ENCODE measurements at places on chromosomes 13 and 19. TPM values are rescaled to one million over a fixed set of nuclear protein-coding genes. Genes with fewer than 3 reads are reported as not detected.

DNA sequence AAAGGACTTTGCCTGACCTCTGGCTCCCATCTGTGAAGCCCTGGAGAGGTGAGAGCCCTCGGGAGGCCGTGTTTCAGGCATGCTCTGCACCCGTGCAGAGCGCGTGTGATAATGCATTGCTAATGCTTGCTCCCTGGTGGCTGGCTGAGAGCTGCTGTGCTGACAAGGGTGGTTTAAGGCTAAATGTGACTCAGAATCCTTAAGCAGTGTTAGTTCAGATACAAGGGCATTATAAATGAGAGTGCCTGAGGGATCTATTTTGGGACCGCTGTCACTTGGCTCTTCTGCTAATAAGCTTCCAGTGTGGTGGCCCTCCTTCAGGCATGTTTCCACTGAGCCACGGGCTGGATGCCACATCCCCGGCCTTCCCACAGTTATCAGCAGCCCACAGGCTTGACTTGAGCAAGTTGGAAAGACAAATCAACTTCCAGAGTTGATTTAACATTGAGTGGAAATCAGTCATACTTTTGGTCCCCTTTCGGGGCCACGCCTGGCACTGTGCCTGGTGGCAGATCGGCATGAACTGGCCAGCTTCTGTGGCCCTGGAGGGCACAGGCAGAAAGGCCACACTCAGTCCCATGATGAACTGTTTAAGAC lies 17.0 kb downstream of the ALOX5AP start:
- no peak overlapping the region for H3K4me3 ChIP-seq
- no peaks in the 10 kb centered on the region for H3K36me3 ChIP-seq
- H3K27ac ChIP-seq, result peak overlapping the region; percentile 32
- no peaks in the 10 kb centered on the region for H3K27me3 ChIP-seq
- H3K4me1 ChIP-seq, result peaks cover 36% of the 10 kb centered on the region

VMAC gene
- 4.5 TPM for total RNA-seq

PTH2 gene
- total RNA-seq, result not detected

GRCh38 chr13:78594456-78594975 lies 8.8 kb downstream of the POU4F1 start:
- H3K27ac ChIP-seq, result no peak overlapping the region
- no peaks in the 10 kb centered on the region for H3K36me3 ChIP-seq
- H3K27me3 ChIP-seq, result peaks cover 62% of the 10 kb centered on the region
- no peak overlapping the region for H3K4me3 ChIP-seq
- DNase-seq, result no peak

GRCh38 chr13:34256236-34256635 lies 438.3 kb downstream of the RFC3 start:
- H3K36me3 ChIP-seq, result no peaks in the 10 kb centered on the region
- H3K27me3 ChIP-seq, result no peaks in the 10 kb centered on the region
- no peak overlapping the region for H3K4me3 ChIP-seq

DNA sequence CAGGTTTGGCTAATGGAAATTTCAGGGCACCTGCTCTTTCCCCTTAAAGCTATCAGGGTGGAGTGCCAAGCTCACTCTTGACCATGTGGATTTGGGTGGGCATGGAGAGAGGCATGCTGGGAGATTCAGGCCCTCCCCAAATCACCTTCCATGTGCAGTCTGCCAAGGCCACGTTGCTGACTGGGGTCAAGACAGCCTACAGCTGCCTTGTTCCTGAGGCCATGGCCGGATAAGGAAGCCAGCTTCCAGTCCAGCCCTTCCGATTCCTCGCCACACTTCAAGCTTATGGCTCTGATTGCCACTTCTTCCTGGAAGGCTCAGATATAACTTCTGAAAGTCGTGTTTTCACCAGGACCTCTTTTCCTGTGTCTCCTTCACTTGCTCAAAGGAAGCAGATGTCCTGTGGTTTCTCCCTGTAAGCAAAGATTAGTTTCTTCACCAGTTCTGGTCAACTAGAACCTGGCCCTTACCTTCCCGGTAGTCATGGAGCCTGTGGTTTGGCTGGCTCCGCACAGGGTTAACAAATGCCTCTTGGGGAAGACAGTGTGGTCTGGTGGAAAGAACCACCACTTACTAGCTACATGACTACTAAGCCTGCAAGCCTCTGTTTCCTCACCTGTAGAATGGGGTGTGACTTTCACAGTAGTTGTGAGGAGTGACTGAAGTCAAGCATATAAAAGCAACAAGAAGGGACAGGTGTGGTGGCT lies 16.1 kb upstream of the TPT1 start:
- no peak for DNase-seq
- no peak overlapping the region for H3K27ac ChIP-seq
- H3K27me3 ChIP-seq, result no peaks in the 10 kb centered on the region
- peaks cover 58% of the 10 kb centered on the region for H3K36me3 ChIP-seq
- no peaks in the 10 kb centered on the region for H3K4me1 ChIP-seq
- H3K4me3 ChIP-seq, result no peak overlapping the region

GRCh38 chr13:98025480-98026025 lies 72.1 kb downstream of the IPO5 start:
- H3K4me3 ChIP-seq, result no peak overlapping the region
- H3K27me3 ChIP-seq, result no peaks in the 10 kb centered on the region
- H3K4me1 ChIP-seq, result peaks cover 4% of the 10 kb centered on the region
- H3K36me3 ChIP-seq, result peaks cover 16% of the 10 kb centered on the region

DNA sequence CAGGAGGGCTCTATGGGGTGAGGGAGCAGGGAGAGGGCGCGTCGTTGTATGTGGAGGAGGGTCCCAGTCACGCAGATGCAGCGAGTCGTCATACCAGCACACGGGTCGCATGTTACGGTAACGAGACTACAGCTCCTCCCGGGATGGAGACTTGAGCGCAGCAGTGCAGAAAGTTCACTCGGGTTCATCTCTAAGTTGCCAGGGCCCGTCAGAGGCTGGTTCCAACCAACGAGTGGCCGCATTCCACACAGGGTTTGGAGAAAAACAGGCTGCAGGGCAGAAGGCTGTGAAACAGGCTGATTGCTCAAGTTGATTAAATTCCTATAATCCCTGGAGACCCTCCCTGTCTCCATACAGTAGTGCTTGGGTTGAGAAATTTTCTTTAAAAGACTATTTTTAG lies 21.9 kb upstream of the TTYH1 start:
- peaks cover 4% of the 10 kb centered on the region for H3K4me1 ChIP-seq
- H3K4me3 ChIP-seq, result no peak overlapping the region
- H3K27ac ChIP-seq, result no peak overlapping the region
- H3K36me3 ChIP-seq, result no peaks in the 10 kb centered on the region

DNA sequence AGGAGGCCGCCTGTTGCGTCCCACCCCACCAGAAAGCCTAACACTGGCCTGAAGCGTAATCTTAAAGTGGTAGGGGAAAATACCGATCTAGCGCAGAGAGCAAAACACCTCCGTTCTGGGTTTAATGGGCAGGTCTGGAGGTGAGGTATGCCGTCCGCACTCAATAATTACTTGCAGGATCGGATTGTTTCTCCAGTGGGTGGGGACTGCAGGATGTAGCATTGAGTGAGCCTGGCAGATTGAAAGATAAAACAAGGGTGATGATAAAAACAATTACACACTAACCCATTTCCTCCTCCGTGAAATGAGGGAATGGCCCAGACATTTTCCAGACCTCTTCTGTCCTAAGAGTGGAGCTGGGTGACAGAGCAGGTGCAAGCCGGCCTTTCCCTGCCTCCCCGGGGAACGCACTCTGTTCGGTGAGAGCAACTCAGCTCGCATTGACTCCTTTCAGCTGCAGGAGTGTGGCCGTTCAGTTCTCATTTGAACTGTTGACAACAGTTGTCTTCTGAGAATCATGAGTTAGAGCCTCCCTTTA lies 110.2 kb upstream of the DOCK9 start:
- peak overlapping the region; percentile 60 for H3K4me3 ChIP-seq
- DNase-seq, result no peak
- peaks cover 28% of the 10 kb centered on the region for H3K27me3 ChIP-seq
- H3K4me1 ChIP-seq, result peaks cover 5% of the 10 kb centered on the region

CGB8 gene
- total RNA-seq, result 0.31 TPM

DNA sequence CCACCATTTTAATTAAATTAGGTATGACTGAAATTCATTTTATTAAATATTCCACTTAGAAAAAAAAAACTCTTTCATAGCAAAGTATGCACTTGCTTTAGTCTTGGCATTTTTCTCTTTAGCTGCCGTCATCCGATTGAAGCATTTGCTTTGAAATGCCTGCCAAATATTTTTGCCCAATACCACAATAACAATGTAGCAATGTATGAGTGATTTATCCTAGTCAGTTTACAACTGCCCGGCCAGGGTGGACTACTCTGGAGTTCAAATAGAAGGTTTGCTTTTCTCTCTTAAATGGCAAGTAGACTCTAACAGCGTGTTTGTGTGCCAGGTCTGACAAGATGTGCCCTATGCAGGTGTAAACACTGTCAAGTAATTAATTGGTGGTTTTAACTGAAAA lies 675.3 kb upstream of the SGCG start:
- no peaks in the 10 kb centered on the region for H3K4me1 ChIP-seq
- no peak overlapping the region for H3K27ac ChIP-seq

GRCh38 chr19:12295191-12295590 lies 508 bp upstream of the ZNF44 start:
- peaks cover 3% of the 10 kb centered on the region for H3K36me3 ChIP-seq
- no peak for DNase-seq
- no peaks in the 10 kb centered on the region for H3K27me3 ChIP-seq
- peaks cover 9% of the 10 kb centered on the region for H3K4me1 ChIP-seq
- H3K27ac ChIP-seq, result peak overlapping the region; percentile 90

DNA sequence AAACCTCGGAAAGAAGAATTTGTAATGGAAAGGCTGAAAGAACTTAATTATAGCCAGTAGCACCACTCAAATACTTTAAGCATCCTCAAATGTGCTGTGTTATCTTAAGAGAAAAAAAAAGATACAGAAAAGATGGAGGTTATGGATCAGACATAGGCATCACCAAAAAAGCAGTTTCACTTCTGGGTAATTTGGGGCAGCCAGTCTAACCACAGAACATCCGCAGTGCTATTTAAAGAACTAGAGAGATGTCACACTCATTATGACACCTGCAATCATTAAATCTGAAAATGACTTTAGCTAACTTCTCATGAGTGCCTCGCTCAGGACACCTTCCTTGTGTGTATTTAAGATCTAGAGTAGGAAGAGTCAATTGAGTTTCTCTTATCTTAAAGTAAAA lies 211.8 kb downstream of the RBM26 start:
- no peak overlapping the region for H3K27ac ChIP-seq
- H3K27me3 ChIP-seq, result no peaks in the 10 kb centered on the region
- H3K4me1 ChIP-seq, result no peaks in the 10 kb centered on the region
- no peaks in the 10 kb centered on the region for H3K36me3 ChIP-seq
- DNase-seq, result no peak
- H3K4me3 ChIP-seq, result no peak overlapping the region

GRCh38 chr13:27595055-27595811 lies 25.1 kb downstream of the LNX2 start:
- DNase-seq, result no peak
- no peaks in the 10 kb centered on the region for H3K36me3 ChIP-seq
- no peaks in the 10 kb centered on the region for H3K27me3 ChIP-seq
- H3K4me3 ChIP-seq, result no peak overlapping the region

LIN7B gene
- 11.6 TPM for total RNA-seq

GRCh38 chr19:10655457-10656312 lies 1.5 kb downstream of the ILF3 start:
- peaks cover 7% of the 10 kb centered on the region for H3K36me3 ChIP-seq
- H3K4me1 ChIP-seq, result peaks cover 24% of the 10 kb centered on the region
- H3K27me3 ChIP-seq, result no peaks in the 10 kb centered on the region
- H3K27ac ChIP-seq, result peak overlapping the region; percentile 80
- DNase-seq, result peak; percentile 39

DNA sequence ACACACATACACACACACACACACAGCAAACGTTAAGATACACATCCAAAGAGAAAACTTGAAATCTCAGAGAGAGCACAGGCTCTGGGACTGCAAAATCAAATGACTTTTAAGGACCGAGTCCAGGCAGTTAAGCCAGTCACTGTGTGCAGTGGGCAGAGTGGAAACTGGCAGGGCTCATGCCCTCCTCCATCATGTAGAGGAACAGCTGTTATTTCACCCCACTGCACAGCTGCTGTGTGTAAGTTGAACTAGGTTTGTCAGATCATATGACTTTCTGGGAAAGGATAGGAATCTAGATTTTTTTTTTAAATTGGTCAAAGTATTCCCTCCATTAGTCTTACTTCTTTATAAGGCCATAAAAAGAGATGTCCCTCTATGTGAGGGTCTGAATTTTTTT lies 1002.1 kb downstream of the UQCRFS1 start:
- no peak overlapping the region for H3K4me3 ChIP-seq
- peak; percentile 77 for DNase-seq
- H3K36me3 ChIP-seq, result no peaks in the 10 kb centered on the region
- peaks cover 26% of the 10 kb centered on the region for H3K4me1 ChIP-seq
- no peak overlapping the region for H3K27ac ChIP-seq
- no peaks in the 10 kb centered on the region for H3K27me3 ChIP-seq

- no peak overlapping the region for H3K27ac ChIP-seq
- peaks cover 3% of the 10 kb centered on the region for H3K36me3 ChIP-seq
- H3K27me3 ChIP-seq, result no peaks in the 10 kb centered on the region
- H3K4me1 ChIP-seq, result peaks cover 72% of the 10 kb centered on the region
These were observed 28.3 kb downstream of the CEBPG start for GRCh38 chr19:33401683-33402420.

ZNF723 gene
- not detected for total RNA-seq

- H3K4me1 ChIP-seq, result peaks cover 17% of the 10 kb centered on the region
- H3K36me3 ChIP-seq, result no peaks in the 10 kb centered on the region
- H3K27me3 ChIP-seq, result no peaks in the 10 kb centered on the region
- DNase-seq, result no peak
These were observed 1.4 kb upstream of the LRG1 start for GRCh38 chr19:4541114-4541805.

SPACA4 gene
- total RNA-seq, result not detected

GRCh38 chr19:28435551-28436271 lies 777.2 kb downstream of the UQCRFS1 start:
- no peak overlapping the region for H3K4me3 ChIP-seq
- no peaks in the 10 kb centered on the region for H3K36me3 ChIP-seq
- H3K27me3 ChIP-seq, result no peaks in the 10 kb centered on the region
- no peak overlapping the region for H3K27ac ChIP-seq
- peak; percentile 41 for DNase-seq

- no peaks in the 10 kb centered on the region for H3K27me3 ChIP-seq
These were observed 415.8 kb upstream of the KLF12 start for GRCh38 chr13:74550039-74550438.

GRCh38 chr13:111962431-111962891 lies 104.5 kb upstream of the SOX1 start:
- H3K27ac ChIP-seq, result no peak overlapping the region
- H3K4me3 ChIP-seq, result no peak overlapping the region
- peaks cover 17% of the 10 kb centered on the region for H3K27me3 ChIP-seq

FAM83E gene
- 0.13 TPM for total RNA-seq

GRCh38 chr19:48696353-48697010 lies 711 bp downstream of the FUT2 start:
- no peaks in the 10 kb centered on the region for H3K36me3 ChIP-seq
- peaks cover 24% of the 10 kb centered on the region for H3K27me3 ChIP-seq

DNA sequence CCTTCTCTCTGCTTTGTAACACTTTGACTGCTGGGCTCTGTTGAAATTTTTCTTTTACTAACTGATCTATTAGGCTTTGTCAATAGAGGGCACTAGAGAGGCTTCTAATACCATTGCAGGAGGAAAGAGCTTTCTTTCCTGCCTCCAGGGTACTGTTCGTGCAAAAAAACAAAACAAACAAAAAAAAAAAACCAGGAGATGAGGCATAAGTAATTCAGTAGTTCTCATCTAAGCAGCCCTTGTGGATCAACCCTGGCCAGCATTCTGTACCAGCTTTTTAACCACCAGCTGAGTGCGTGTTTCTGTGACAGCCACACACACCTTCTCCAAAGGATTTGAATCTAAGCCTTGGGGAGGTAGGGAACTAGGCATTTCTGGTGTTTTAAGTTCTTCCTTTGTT lies 1707.6 kb upstream of the SLC10A2 start:
- H3K36me3 ChIP-seq, result no peaks in the 10 kb centered on the region
- no peak overlapping the region for H3K27ac ChIP-seq
- no peaks in the 10 kb centered on the region for H3K27me3 ChIP-seq
- no peaks in the 10 kb centered on the region for H3K4me1 ChIP-seq
- H3K4me3 ChIP-seq, result no peak overlapping the region
- peak; percentile 28 for DNase-seq

Measured in muscle of leg (tissue), 16 donors.